CD4-positive, alpha-beta T cell treated with Interleukin-17A for 1 hour (primary cell): ENCODE measurements at places on chromosomes 3 and 15.
A peak's percentile ranks its signal among the peaks of the same experiment; 100 is the strongest.

GRCh38 chr15:65416845-65417416 lies 5.8 kb downstream of the IGDCC4 start:
- DNase-seq = no peak

DNA sequence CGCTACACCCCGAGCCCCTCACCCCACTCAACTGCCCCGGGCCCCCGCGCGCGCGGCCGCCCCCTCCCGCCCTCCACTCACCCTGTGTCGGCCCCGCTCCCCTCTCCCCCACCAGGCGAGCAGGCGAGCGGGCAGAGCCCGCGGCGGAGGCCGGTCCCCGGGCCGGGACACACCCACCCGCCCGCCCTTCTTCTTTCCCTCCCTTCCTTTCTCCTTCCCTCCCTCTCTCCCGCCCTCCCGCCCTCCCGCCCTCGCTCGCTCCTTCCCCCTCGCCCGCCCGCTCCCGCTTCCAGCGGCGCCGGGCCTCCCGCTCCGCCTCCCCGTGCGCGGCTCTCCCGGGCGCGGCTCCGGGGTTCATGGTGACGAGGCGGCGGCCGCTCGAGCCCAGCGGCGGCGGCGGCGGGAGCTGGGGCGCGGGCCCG lies at the start of gene CTDSPL:
Gene CTDSPL (plus strand): TSS at position 261 of the 422 bp plus-strand sequence. CDS start 320 bp downstream, outside the sequence.
- no peak for DNase-seq

DNA sequence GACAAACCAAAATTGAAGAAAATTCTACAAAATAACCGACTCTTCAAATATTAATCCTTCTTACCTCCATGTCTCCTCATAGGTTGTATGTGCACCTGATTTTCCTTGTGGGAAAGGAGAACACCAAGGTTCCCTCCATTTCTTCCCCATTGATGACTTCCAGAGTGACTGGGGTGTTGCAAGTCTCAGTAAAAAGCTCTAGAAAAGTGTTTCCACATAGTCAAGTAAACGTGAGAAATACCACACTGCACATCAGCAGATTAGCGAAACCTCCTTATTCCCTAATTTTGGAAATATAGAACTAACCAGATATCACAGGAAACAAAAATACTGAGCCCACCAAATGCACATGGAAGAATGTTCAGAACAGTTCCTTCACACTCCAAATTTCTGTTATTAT lies 4.9 kb upstream of the RPN1 start:
- no peak for DNase-seq

DNA sequence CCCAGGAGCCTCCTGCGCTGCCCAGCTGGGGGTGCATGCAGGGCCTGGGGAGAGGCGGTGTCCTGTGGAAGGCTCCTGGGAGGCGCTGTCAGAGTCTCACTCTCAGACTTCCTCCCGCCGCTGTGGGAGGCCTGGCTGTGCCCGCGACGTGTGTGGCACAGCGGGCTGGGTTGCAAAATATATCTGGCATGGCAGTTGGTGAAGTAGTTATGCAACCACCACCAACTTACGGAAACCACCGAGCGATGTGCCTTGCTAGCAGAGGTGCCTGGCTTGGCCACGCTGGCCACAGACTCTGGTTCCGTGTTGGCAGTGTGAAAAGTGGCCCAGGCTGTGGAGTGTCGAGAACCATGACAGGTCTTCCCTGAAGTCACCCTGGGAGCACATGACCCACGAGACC lies 30.6 kb upstream of the GATA2 start:
- no peak for DNase-seq

DNA sequence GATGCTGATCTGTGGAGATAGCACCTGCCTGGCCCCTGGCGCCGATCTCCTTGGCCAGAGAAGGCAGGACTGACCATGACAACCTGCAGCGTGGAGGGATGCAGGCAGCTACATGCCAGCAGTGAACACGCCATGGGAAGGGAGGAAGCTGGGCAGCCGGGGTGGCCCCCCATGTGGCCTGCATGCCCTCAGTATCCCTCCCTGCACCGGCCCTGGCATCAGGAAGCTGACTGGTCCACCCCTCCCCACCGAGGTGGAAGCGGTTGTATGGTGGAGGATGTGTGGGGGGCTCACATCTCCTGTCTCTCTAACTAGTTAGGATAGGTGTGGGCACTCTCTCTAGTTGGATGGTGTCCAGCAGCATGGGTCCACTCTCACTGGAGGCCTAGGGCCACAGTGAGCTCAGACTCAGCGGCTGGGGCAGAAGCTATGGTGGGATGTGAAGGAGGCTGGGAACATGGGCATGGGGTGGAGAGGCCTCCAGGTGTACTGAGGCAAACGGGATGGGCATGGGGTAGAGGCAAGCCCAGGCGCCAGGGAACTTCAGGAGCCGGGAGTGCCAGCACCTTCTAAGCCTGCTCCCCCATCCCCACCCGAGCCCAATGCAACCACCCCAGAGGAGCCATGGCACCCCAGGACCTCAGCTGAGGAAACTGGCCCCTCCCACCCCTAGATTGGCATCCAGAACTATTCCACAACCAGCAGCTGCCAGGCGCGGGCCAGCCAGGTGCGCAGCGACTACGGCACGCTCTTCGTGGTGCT lies 1.8 kb upstream of the ABTB1 start:
- no peak for DNase-seq

DNA sequence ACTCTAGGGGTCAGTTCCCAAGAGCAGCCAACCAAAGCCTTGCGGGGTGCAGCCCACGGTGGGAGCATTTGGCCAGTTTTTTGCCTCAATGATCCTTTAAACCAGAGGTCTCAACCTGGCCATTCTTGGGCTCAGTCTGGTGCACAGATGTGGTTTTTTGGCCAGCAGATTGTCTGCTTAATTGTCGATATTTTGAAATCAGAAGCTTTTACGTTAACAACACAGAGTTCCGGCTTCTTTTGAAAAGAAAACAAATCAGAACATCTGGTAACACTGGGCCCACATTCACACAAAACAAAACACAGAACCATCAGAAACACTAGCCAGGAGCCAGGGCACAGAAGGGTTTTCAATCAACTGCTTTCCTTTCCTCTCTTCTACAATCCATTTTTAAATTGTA lies 127.7 kb downstream of the XXYLT1 start:
- DNase-seq = no peak

DNA sequence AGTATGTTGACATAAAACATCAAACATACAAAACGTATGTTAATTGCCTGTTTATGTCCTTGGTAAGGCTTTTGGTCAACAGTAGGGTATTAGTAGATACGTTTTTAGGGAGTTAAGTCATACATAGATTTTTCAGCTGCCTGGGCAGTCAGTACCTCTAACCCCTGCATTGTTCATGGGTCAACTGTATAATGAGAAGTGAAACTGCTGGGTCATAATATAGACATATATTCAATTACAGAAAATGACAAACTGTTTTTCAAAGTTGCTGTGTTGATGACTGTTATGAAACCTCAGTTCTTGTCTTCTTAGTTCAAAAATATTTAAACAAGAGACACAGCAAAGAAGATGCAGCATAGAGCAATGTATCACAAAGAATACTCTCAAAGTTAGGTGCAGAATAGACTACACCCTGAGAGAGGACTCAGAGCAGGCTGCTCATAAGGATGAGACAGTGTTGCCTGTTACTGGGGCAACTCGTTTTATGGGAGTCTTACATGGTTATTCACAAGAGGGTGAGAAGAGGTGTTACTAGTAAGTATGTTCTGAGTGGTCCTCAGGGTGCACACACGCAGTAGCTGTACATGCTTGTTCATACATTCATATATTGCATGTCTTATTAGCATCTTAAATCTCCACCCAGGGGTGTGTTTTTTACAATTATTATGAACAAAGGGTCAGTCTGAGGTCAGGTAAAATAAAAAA lies 53.1 kb upstream of the ADAMTS17 start:
- no peak for DNase-seq

- DNase-seq = no peak
These were observed 178.1 kb upstream of the KBTBD8 start for GRCh38 chr3:66819993-66820501.

DNA sequence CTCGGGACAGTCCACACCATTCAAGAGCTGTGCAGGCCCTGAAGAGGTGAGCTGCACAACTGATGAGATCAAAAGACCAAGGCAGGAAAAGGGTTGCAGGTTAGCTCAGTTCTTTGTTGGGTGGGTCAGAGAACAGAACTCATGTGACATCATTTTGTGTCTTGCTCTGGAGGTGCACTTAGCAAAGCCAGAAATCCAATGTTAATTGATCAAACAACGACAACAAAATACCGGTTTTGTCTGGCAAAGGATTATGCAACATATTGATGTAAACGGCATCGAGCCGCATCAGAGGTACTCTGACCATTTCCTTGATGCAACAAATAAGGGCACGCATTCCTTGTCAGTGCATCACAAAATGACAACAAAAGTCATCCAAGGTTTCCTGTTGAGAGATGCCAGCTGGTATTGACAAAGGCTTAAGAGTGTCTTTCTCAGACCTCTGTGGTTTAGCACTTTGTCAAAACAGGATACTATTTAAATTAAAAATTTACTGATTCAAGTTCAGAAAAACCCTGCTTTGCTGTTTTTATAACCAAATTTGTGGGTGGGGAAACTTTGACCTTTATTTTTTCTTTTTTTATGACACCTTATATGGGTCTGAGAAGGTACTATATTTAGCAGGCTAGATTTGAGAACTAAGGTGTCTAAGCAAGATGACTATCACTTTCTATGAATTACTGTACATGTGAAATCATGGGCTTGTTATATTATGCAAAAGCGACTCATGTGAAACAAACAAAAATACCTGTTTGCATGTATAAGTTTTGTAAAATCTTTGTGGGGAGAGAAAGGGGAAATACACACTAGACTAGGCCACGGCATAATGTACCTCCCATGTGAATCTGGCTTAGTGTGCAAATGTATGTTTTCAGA lies 496.1 kb downstream of the FOXP1 start:
- peak; percentile 80 for DNase-seq

DNA sequence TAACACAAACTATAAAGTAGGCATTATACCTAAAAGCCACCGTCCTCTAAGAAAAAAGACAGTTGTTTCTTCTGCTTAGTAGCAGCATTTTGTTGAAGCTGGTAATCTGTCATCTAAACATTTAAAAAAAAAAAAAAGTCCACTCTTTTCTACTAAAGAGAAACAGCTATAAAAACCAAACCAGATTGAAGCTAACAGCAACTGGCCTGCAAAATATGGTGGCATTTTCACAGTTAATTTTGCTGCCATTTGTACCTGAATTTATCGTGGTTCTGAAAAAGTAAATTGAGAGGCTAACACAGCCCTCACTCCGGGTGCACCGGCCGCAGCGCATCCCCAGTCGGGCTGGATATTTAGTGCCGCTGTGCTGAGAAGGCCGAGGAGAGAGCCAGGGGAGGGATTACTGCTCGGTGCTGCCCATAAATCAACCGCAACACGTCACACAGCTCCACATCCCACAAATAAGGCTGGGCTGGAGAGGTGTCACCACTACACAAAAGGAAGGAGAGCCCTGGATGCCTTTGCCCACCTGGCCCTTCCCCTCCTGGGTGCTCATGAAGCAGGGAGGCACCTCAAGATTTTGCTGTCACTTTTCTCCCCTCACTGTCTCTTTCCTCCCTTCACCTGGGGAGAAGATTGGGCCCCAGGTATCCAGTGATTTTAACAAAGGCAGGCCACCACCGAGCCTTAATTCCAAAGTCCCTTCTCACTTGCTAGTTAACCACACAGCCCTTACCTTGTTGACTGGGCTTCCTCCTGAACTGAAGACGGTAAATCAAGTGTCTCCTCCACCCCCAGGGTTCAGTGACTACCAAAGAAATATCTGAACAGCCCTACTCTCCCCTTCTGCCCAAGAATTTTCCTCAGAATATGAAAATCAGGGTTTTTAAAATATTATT lies 44.4 kb downstream of the MECOM start:
- DNase-seq = no peak

- DNase-seq = no peak
These were observed 80.3 kb downstream of the ADAMTS7 start for GRCh38 chr15:78730955-78731354.

DNA sequence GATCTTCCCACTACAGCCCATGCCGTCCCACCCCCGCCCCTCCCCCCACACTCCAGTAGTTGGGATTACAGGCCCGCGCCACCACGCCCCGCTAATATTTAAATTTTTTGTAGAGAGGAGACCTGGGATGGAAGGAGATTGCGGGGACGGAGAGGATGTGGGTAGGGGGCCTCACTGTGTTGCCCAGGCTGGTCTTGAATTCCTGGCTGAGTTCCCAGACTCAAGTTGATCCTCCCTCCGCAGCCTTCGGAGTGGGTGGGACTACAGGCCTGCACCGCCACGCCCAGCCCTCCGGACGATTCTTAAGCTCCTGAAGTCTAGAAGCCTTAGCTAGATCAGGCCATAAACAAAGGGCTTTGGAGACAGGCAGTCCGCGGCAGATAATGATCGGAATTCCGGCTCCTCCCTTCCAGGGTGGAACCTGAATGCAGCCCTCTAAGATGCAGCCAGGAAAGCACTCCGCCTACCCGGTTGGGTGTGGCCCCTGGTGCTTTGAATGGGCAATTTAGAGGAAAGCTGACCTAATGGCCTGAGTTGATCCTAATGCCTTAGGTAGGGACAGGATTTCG lies at the start of gene DPPA2:
Gene DPPA2 (minus strand): TSS at position 356 of the 569 bp plus-strand sequence. CDS start 1,975 bp downstream, outside the sequence.
- DNase-seq = no peak

DNA sequence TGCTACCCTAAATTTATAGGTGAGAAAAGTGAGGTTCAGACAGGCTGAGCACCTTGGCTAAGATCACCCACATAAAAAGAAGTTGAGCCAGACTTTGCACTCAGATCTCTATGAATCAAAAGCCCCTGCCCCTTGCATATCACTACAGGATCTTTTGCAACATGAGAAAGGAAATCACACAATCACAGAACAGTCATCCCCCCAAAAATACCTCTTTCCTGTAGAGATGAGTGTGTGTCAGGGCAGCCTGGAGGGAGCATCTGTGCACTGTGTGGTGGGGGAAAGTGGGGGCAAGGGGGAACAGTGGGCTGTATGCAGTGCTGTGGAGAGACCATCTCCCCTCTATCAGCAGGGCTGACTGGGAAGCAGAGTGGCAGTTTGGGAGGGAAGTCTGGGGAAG lies 46.6 kb downstream of the EPHB3 start:
- DNase-seq = peak; percentile 46

DNA sequence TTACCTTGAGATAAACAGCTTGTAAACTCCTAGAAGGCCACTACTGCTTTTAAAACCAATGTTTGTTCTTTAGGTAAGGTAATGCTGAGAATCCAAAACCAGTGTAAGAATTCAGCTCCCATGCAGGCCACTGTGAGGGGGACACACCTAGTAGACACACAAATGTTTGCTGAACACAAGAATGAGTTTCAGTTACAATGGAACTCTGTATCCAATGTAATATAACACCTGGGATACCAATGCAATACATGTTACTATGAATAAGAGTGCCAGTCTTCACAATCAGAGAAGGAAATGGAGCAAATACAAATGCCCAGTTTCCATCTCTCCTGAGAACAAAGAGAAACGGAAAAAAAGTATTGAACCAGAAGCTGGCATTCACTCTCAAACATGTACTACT lies 65.9 kb downstream of the IGF2BP2 start:
- no peak for DNase-seq

DNA sequence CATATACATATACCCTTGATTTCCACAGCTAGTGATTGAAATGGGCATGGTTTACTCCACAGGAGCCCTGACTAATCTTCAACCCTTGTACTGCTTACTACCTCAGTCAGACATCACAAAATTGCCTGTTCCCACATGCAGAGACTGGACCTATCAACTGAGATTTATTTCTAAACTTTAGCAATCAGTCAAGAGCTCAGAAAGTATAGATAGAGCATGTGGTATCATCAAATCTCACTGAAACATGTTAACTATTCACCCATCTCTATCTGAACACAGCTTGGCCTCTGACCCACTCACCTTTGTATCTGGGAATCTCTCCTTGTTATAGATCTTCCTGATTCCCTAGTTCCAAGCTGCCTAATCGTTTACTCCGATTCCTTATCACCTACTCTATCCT lies 14.6 kb downstream of the ADAM10 start:
- DNase-seq = no peak
